Sciatic nerve (tissue), 2 donors: ENCODE measurements at places on chromosomes 11 and 22. TPM values are rescaled to one million over a fixed set of nuclear protein-coding genes. Genes with fewer than 3 reads are reported as not detected.

Gene UPK2
- total RNA-seq, result not detected

Gene OR8G1
- total RNA-seq, result not detected

DNA sequence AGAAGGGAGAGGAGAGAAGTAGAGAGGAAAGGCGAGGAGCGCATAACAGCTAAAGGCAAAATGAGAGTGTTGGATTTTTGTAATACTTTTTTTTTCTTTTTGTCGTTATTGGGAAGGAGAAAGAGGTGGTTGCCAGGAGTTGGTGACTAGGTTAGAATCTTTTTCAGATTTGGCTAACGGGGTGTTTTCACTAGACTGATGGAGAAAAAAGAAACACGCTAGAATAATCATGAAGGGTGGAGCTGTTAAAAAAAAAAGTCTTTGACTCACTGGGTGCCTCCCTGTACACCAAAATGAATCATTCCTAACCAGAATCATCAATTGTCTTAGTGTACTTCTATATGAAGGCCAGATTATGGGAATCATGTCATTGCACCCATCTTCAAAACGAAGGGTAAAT is 12.7 kb downstream of the BLID start:
- no peak for DNase-seq

GRCh38 chr11:64844330-64845128 is at the start of gene CDC42BPG:
Gene CDC42BPG (minus strand): TSS chr11:64844653. CDS start chr11:64844569, 84 bp downstream.
- no peak for DNase-seq

DNA sequence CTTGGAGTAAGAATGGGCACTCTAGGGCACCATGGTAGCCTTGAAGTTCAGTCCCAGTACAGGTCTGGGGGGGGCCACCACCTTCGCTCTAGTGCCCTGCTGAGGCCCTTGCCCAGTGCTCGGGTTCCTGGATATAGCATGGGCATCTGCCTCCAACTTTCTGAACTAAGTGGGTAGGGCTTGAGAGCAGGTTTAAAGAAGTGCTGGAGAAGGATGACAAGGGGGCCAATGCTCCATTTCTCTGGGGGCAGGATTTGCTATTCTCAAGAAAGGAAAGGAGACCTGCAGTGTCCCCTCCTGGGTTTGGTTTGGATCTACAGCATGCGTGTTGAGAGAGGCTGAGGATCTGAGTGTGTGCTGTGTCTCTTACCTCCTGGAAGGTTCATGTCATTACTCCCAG is 82.2 kb upstream of the SUSD2 start:
- DNase-seq, result no peak
